ENCODE measurements at places on chromosomes 1 and 21.

- DNase-seq: no peak
Measured at GRCh38 chr1:186760446-186760845, 68.3 kb upstream of the PLA2G4A start.

GRCh38 chr1:222443566-222443965, 104.3 kb downstream of the HHIPL2 start:
- DNase-seq: no peak

GRCh38 chr1:182731852-182732575, 47.6 kb upstream of the RGS8 start:
- DNase-seq: no peak

DNA sequence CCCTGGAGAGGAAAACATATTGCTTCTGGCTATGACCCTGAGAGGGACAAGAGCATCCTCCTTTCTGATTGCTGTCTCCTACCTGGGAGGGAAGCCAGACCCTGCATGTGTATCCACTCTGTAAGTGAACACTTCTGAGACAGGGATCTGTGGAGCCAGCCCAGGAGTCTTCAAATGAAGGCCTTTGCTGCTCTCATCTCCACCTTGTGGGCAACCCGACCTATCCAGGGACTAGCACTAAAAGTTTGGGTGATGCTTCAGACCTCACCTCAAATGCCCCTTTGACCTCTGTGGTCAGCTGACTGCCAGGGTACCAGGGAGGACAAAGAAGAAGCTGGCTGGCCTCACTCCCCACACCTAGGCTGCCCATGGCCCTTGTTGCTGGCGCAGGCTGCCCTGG, 64.7 kb downstream of the KCND3 start:
- DNase-seq: no peak

DNA sequence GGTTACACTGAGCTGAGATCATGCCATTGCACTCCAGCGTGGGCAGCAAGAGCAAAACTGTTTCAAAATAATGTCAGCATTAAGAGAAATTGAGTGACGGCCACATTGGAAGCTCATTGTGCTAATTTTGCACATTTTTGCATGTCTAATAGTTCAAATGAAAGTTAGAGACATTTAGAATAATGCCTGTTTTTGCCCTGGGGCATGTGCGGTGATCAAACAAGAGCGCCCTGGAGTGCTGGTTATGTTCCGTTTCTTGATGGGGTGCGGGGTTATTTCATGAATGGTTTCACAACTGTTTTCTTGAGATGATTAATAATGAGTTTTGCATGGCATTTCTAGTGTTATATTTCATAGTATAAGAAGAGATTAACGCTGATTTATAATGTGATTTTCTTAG, 13.1 kb downstream of the OR2T11 start:
- no peak for DNase-seq
